ENCODE measurements at places on chromosomes 12 and 14.

DNA sequence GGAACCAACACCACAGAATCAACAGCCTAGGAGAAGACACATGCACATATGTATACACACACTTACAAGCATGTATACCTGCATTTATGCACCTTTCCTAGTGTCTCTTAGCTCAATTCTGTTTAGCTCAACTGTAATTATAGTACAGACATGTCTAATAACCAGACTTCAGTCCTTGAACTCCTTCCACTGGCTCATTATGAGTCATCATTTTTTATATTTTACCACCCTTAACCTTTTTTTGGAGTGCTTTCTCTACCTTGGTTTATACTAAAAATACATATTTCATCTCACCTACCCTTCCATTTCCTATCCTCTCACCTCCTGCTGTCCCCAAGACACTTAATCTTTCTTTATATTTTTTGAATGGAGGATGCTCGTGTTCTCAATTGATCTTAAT lies 110.4 kb downstream of the ARID2 start:
- DNase-seq: no peak

DNA sequence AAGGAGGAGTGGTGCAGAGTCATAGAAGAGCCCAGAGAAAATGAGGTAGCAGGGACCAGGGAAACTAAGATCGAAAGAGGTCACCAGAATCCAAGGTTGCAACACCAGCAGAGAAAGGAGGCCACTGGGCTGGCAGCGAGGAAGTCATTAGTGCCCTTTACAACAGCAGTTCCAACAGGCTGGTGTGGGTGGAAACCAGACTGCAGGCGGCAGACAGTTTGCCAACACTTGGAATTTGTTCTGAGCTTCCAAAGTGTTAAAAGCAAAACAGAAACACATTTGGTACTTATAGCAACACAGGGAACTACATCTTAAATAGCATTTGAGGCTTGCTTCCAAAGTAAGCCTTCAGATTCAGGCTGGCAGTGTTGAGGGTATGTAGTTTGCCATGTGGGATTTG lies 95.2 kb upstream of the PWP1 start:
- no peak for DNase-seq

DNA sequence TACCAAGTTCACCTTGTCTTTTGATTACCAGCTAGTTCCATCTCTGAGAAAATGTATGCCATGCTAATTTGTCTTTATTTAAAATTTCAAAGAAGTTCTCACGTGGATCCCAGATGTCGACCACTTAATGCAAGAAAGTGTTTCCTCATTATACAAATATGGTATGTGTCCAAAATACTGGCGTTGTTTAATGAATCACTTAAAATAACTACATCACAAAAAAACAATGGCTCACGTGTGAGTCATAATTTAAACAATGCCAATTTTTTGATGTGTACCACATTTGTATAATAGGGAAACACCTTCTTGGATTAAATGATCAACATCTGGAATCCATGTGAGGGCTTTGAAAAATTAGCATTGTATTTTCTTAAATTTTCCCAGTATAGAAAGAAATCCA lies 40.8 kb downstream of the DBX2 start:
- DNase-seq: no peak

GRCh38 chr12:127457726-127458125 lies 809.2 kb upstream of the TMEM132C start:
- no peak for DNase-seq

DNA sequence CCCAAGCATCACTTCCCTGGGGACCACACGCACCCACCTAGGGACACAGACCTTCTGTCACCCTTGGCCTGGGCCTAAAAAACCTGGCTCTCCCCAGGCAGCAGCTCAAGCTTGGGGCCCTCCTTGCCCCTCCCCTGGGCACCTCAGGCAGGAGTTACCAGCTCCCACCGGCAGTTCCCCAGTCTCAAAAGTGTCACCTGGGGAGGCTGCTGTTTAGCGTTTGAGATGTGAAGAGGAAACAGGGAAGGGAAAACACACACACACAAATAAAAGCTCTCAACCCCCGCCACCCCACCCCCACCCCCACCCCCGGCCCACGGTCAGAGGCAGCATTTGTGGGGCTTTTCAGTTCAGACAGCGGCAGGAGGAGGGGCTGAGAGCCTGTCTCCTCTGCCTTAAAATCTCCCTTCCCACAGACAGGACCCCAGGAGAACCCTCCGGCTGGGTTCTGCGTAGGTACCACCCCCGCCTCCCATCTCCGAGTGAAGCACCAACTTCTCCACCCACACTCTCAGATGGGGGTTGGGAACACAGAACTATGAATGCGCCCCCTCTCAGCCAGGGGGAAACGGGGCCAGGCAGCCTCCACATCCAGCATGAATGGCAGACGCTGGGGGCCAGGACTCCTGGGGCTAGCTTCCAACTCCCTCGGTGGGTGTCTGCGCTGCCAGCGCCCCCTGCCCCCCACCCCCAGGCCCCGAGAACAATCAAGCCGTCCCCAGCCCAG lies 3.0 kb downstream of the NCOR2 start:
- DNase-seq: no peak

- DNase-seq: no peak
These were observed 128.2 kb downstream of the SLC38A6 start for GRCh38 chr14:61109288-61109687.

- no peak for DNase-seq
These were observed 36.4 kb upstream of the PRIMA1 start for GRCh38 chr14:93824518-93825234.

DNA sequence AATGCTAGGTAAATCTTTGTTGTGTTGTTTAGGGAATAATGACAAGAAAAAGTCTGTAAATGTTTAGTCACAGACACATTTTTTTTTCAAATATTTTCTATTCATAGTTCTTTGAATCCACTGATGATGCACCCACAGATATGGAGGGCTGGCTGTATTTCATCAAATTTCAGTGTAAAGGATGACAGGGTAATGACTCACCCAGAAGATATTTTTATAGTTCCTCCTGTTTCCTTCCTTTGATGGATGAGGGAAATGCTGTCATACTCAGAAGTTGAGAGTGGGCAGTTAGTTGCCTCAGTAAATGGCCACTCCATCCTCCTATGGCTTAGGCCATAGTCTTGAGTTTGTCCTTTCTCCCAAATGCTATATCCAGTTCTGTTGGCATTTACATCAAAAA lies 76.9 kb upstream of the REP15 start:
- no peak for DNase-seq

GRCh38 chr12:56840922-56841321 lies 77.8 kb downstream of the HSD17B6 start:
- no peak for DNase-seq

GRCh38 chr14:99401621-99402284 lies 78.9 kb downstream of the SETD3 start:
- no peak for DNase-seq

GRCh38 chr14:99280852-99281251 lies 8.9 kb upstream of the BCL11B start:
- no peak for DNase-seq
